Erythroblast (primary cell): ENCODE measurements at places on chromosomes 3 and 15.

DNA sequence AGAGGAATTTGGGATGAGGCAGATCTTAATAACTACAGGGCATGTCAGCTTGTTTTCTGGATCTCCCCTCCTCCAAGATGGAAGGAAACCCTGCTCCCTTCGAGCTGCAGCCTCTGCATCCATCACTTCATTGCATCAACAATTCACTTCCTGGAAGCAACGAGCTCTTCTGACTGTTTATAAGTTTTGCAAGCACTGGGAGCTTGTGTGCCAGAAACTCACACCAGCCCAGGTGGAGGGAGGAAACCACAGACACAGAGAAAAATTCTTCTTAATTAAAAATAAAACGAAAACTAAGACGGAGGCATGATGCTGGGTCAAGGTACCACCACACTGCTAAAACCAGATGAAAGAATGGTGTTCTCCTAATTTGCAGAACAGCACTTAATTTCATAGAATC is 10.6 kb downstream of the LRIG1 start:
- no peak for DNase-seq

- no peak for DNase-seq
Observed at GRCh38 chr3:155342344-155342743, 48.9 kb upstream of the STRIT1 start.

DNA sequence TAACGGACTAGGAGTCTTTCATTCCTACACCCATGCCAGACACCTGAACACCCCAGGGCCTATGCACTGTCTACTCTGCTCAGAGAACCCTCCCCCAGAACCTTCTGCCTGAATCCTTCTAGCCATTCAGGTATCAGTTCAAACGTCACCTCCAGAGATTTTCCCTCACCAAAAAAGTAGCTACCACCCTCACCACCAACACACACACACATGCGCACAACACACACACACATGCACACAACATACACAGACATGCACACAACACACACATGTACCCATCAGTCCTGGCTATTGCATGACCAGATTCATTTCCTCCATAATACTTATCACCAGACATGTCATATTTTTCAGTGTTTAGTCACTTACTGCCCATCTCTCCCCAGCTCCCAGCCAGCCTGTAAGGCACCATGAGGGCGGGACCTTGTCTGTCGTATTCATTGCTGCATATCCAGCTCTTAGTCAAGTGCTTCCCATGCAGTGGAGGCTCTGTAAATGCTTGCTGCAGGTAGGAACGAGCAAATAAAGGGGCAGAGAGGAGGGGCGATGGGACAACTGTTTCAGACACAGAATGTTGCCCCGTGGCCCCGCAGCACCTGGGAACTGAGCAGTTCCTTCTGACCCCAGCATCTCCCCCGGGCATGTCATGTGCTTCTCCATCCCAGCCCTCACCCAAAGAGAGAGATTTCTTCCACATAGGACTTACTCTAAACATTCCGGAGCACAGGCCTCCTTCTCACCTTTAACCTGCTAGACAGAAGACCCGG is 29.2 kb downstream of the XXYLT1 start:
- no peak for DNase-seq

DNA sequence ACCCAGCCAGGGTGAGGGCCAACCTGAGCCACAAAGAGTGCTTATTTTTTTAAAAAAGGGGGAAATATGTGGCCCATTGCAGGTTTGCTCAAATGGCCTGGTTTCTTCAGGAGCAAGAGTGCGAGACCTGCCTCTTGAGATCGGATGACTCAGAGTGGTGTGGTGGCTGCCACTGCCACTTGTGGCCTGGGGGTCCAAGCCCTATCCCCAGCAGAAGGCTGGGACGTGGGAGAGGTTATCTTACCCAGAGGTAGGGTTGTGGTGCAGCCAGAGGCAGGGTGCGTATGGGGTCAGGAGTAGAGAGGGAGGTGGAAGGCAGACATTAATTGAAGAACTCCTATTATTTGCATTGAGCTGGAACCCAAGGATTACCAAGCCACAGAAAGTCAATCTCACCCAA is 83.2 kb upstream of the SMAD3 start:
- no peak for DNase-seq

DNA sequence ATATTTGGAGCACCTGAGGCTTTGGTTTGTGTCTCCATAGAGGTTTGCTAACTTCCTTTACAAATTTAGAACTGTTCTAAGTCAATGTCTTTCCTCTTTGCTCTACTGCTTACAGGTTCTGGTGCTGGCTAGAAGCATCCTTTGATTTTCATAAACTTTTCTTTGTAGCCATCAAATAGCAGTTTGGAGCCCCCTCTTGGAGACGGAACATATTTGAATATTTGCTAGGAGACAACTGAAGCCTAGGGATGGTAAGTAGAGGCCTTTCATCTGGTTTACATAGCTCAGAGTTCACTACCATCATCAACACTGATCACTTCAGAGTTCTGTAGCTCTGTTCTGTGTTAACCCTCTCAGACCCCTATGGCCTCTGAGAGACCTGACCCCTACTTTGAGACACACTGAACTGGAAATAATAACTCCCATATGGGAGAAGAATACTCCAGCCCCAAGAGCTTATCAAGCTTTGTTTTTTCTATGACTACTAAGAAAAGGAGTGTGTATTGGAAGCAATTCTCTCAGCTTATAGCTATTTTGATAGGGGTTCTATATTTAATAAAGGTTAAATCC is 420.4 kb downstream of the EPHA3 start:
- DNase-seq = no peak

- DNase-seq = no peak
Observed at GRCh38 chr3:123102826-123103225, 36.0 kb downstream of the PDIA5 start.

DNA sequence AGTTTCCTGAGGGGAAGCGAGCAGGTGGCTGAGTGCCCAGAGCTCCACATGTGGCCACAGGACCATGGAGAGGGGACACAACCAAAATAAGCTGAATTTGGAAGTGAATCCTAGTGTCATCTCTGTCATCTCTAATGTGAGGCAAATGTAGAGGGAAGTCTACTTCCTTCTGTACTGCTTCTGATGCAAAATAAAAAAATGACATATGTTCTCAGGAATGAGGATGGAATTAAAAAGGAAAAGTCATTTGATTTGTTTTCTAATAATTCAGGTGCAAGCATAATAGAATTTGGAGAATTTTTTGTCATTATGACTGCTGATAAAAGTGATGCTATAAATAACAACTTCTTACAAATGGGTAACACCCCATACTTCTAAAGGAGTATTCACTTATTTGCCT is 59.5 kb upstream of the POU1F1 start:
- DNase-seq = no peak

DNA sequence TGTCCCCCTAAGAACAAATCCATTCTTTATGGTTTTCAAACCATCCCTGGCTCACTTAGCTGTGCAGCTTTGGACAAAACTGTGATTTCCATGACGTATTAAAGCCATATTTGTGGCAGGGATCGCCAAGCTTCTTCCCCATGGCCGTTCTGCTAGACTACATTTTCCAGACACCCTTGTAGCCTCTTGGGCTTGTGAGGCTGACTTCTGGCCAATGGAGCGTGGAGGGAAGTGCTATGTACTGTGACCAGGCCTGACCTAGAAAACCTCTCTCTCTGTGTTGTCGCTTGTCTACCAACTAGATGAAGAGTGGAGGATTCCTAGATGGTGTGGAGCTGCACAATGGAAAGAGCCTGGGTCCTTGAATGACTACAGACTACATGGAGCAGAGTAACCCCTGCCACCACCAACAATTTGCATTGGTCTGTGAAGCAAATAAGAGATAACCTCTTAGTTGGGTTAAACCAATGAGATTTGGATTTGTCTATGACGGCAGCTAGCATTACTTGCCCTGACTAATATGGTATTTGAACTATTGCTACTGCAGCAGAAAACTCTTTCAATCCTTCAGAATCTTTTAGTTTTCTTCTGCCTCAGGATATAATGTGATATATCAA is 22.1 kb upstream of the MGLL start:
- no peak for DNase-seq
